ENCODE measurements at places on chromosomes 1 and 21.

DNA sequence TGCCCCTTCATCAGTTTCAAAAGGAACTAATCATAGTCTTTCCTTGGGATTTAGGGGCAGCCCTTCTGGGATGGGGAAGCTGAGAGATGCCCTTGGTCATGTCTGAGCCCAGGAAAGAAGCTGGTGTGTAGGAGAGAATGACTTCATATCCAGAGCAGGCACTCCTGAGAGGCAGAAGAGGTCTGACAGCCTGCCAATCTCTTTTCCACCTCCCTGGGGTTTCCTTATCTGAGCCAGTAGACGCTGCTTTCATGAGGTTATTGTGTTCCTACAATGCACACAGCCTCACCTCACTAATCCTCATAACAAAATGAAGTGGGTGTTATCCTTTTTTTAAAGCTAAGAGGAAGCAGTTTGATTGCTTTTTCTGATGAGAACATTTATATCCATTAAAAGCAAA lies 14.1 kb downstream of the ROR1 start:
- DNase-seq: no peak

GRCh38 chr21:33751120-33751519 lies 108.8 kb downstream of the ITSN1 start:
- no peak for DNase-seq

GRCh38 chr1:73801912-73802429 lies 396.0 kb downstream of the LRRIQ3 start:
- no peak for DNase-seq

- DNase-seq: no peak
These were observed 33.3 kb upstream of the CFAP298 start for GRCh38 chr21:32645261-32646182.

DNA sequence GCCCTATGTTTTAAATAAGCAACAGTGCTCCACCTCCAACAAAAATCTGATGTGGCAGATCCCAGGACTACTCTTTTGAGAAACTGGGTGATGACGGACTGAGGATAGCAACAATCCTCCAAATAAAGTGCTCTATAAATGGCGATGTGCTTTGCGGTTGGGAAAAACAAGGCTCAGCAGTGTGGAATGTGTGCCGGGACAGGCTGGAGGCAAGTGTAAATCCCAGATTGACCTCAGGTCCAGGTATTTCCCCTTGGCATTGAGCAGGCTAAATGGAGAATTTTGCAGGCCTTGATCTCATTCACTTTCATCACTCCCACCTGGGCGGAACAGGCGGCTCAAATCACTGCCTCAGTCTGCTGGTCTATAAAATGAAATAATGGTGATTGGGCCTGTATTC lies 35.1 kb downstream of the LRRC42 start:
- DNase-seq: no peak

DNA sequence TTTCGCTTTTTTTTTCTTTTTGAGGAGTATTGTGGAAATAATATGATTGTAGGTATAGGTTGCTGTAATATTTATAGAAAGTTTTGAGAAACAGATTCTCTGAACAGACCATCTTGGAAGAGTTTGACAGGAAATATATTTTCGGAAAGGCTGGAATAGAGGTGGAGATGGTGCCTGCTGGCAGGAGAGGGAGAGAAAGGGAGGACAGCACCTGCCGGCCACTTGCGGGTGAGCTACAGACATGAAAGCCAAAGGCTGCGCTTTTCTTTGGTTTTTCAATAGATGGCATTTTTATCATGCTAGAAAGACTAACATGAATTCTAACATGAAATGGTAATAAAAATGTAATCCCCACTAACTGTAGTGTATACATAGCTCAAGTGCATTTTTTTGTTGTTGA lies 82.1 kb downstream of the CAMTA1 start:
- DNase-seq: no peak

Measured in NCI-H510A (cell line).